Renal pelvis (tissue), 12 donors: ENCODE measurements at places on chromosomes 16 and 17.

DNA sequence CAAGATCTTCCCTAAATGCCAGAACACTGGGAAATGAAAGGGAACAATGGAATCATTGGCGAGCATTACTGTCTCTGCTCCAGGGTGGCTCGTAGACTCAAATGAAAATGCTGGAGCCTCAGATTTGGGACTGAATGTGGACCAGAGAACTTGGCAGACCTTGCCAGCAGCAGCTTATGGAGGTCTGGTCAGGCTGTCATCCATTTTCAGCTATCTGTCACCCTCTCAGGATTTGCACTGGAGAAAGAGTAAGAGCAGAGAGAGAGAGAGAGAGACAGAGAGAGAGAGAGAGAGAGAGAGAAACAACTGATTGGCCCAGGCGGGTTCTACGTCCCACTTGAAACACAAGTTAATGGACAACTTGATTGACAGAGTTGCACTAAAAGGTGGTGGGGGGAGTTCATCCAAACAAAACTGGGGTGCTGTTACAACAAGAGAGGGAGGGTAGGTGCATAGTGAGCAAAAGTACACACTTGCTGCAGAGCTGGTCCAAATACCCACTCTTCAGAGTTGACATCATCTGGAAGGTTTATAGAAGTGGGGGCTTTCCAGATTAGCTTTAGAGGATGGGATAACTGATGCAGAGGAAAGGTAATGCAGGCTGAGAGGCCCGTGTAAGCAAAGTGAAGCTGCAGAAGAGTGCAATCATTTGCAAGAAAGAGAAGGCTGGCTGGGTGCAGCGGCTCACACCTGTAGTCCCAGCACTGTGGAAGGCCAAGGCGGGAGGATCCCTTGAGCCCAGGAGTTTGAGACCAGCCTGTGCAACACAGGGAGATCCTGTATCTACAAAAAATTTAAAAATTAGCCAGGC lies 16.5 kb upstream of the NSMCE1 start:
- DNase-seq: no peak

- DNase-seq: no peak
Observed at GRCh38 chr16:69865701-69866100, 85.4 kb upstream of the CLEC18A start.

DNA sequence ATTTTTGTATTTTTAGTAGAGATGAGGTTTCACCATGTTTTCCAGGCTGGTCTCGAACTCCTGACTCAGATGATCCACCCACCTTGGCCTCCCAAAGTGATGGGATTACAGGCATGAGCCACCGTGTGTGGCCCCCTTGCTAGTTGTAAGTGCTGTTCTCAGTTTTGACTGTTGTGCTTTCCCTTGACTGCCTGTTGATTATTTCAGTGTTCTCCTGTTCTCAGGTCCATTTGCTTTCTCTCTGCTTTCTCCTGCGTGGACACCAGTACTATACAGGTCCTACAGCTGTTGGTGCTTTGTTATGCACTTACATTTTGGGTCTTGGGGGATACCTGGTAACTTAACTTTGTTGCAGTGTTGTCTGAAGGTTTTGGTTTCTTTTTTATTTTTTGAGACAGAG lies 8.2 kb downstream of the CASC3 start:
- no peak for DNase-seq

DNA sequence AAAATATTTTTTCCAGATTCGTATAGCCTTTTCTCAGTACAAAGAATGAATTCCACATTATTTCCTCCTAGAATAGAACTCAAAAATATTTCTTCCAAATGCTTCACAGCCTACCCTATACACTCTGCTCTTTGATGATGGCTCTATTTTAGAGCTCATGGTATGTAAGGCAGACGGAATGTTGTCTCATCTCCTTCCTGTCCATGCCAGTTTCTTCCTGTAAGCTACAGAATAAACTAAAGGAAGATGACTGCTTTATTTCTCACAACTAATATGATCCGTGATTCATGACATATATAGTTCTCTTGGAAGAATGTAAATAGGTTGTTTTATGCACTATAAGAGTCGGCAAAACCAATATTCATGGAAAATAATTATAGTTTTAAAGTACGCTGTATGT lies 723.1 kb downstream of the CDH11 start:
- DNase-seq: no peak

GRCh38 chr17:28912281-28912937 lies 9.5 kb upstream of the DHRS13 start:
- no peak for DNase-seq
